ENCODE measurements at places on chromosomes 13 and 19.

GRCh38 chr13:71860547-71861138 lies 6.4 kb downstream of the DACH1 start:
- DNase-seq, result no peak

DNA sequence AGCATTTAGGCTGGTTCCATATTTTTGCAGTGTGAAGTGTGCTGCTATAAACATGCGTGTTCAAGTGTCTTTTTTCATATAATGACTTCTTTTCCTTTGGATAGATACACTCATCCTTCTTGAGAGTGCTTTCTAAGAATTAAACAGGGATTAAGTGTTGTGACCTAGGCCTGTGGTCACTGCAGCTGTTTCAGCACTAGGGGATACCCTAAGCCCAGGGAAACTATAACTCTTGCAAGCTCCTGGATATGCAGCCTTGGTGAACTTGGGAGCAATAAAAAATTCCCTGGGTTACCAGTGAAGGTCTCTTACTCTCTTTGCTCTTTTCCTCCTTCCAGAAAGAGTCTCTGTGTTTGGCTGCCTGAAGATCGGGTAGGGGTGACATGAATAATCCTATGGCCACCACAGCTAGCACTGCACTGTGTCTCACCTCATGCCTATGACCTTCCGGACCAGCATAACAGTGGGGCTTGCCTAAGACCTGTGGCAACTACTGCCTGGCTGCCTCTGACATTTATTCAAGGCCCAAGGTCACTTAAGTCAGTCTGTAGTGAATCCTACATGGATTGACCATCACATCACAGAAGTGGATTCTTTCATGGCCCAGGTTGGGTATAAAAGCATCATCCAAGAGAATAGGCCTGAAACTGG lies 799.7 kb downstream of the DACH1 start:
- DNase-seq, result no peak

DNA sequence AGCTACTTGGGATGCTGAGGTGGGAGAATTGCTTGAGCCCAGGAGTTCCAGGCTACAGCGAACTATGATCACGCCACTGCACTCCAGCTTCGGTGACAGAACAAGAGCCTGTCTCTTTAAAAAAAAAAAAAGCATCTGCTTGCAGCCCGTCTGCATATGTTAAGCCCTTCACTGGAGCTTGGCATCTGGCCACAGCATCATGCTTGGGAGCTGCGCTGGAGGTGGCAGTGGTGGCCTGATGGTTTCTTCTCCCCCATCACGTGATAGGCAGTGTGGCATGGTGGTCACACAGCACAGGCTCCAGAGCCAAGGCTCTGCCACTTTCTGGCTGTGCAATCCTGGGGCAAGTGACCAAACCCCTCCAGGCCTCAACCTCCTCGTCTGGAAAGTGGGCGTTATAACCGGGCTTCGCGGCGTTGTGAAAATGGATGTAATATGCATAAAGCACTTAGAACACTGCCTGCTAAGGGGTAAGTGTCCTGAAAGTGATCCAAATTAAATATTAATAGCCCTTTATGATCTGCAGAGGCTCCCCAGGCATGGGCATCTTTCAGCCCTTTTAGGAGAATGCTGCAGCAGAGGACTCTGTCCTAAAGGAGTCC lies 24.4 kb downstream of the MARK4 start:
- no peak for DNase-seq

- DNase-seq, result no peak
Measured at GRCh38 chr13:50684366-50684765, 159.1 kb downstream of the DLEU7 start.

Data from glomerular endothelial cell (primary cell).